ENCODE measurements at places on chromosomes 7 and 10. TPM values are rescaled to one million over a fixed set of nuclear protein-coding genes. Genes with fewer than 3 reads are reported as not detected.

Gene CSTF2T
- total RNA-seq = 21.3 TPM

Gene PRKCQ
- total RNA-seq = 0.16 TPM

DNA sequence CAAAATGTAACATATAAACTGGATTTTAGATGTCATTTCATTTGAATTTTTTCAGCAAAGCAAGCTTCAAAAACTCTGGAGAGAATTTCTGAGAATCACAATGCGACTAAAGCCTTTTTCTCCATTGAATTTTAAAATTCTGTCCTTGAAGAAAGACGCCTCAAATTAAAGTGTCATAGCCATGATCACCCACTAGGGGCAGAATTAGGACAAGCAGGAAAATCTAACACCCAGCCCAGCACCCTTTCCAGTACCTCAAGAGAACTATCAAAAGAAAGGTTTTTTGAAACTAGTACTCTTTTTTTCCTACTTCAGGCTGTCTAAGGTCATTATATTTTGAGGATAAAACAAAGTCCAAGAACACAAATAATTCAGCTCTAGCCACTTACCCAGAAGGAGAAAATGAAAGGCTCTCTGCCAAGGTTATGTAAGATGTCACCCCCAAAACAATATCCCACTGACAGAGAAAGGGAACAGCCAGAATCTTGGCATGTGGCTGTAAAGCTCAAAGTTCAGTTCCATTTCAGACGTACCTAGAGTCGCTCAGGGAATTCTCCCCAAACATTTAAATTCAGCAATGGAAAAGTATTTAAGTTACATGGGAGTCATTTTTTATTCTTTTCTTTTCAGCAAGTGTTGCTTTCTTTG, 299.4 kb downstream of the SNX13 start:
- DNase-seq = no peak

DNA sequence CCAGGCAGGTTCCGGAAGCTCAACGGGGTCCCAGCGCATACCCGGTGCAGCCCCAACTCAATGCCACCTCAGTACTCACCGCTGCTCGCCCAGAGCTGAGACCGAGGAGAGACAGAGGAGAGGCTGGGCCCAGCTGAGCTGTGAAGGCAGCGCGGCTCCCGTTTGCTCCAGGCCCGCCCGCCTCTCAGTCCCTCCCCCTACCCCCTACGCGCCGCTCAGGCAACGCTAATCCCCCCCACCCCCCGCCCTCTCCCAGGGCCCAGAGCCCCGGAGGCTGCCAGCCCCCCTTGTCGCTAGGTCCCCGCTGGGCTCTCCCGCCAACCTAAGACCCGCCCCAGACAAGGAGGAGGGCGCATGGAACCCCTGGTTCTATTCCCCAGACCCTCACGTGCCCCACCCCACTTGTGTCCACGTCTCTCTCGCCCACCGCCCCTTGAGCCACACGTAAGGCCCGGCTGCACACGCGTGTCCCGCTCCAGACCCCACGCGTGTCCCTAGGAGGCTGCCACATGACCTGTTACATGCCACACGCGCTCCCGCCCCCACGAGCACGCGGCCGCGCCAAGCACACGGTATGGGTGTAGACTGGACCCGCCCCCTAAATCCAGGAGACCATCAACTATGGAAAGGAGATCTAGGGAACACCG, at the start of gene PSD:
Gene PSD, minus strand, starts transcription at position 164 of the 647 bp plus-strand sequence. CDS start 1,747 bp downstream, outside the sequence.
- DNase-seq = no peak

Gene KRIT1
- 22.7 TPM for total RNA-seq

- DNase-seq = peak; percentile 82
Measured at GRCh38 chr7:135320268-135320667, 86.6 kb downstream of the STRA8 start.

Gene CNPY1
- total RNA-seq = not detected

GRCh38 chr7:6453734-6454133, 6.0 kb upstream of the DAGLB start:
- DNase-seq = no peak

GRCh38 chr10:87991946-87992345, 128.5 kb downstream of the PTEN start:
- no peak for DNase-seq

DNA sequence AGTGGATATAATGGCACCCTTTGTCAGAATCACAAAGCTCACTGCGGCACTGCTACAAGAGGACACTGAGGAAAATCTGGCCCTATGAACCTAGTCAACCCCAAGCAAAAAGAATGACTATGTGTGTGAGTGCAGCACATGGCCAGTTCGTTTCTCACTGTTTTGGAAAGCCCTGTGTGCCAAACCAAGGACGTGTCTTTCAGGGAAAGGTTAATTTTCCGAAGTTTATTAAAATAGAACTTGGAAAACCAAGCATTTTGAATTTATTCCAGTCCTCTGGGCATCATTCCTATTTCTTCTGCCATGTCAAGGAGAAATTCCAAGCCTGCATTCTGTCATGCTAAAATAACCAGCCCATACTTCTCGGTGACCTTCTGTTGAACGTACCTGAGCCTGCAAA, 471.8 kb downstream of the PLXDC2 start:
- DNase-seq = no peak

GRCh38 chr7:123271231-123271630, 71.5 kb upstream of the SLC13A1 start:
- no peak for DNase-seq

- no peak for DNase-seq
Measured at GRCh38 chr7:140423501-140423900, 19.6 kb downstream of the RAB19 start.

DNA sequence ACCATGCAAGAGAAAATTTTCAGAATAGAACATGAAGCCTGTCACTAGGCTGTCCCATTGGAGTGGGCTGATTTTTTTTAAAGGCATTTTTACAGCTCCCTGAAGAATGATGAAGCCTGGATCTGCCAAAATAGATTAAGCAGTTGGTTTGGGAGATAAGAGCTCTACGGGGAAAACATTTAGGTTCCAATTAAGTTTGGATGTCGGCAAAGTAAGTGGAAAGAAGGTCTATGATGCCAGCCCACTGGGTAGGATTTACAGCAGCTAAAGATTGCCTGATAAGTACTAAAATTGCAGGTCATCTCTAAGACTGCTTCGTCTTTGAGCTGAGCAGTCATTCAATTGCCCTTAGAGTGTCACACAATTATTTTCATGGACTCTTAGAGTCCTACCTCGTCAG, 939.2 kb upstream of the CELF2 start:
- DNase-seq = no peak

Gene TMEM196
- total RNA-seq = not detected

GRCh38 chr10:17273403-17273802, 45.4 kb downstream of the VIM start:
- DNase-seq = no peak

DNA sequence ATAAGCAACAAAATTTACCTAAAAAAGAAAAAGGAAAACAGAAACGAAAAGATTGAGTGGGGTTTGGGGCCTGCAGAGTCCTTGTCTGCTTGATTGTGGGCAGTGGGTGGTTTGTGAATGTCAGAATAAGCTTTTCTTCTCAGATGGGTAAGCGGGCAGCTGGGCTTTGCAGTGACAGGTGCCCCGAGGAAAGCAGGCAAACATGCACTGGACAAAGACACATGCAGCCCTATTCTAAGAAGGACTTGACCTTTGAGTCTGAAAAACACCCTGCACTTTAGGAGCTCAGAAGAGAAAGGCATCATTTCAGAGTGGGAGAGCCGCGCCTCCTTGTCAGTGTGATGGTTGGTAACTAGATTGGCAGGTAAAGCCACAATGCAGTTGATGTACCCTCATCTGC, 562.7 kb downstream of the PTPRN2 start:
- no peak for DNase-seq

Gene AGAP5
- 2.6 TPM for total RNA-seq

DNA sequence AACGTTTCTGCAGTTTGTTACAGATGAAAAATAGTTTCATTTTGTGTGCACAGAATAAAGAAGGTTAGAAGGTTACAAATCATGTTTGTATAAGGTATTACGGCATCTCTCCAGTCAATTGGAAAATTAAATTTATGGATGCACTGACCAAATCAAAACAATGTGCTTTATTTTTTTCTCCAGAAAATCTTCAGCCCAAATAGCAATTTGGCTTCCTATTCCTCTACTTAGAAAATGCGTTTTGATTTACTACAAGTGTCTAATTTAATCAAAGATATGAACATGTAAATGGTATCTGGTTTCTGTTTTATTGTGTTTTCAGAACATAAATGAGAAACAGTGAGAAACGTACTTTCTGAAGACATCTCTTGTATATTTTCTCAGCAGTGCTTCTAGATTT, 63.4 kb downstream of the AGMO start:
- DNase-seq = no peak

DNA sequence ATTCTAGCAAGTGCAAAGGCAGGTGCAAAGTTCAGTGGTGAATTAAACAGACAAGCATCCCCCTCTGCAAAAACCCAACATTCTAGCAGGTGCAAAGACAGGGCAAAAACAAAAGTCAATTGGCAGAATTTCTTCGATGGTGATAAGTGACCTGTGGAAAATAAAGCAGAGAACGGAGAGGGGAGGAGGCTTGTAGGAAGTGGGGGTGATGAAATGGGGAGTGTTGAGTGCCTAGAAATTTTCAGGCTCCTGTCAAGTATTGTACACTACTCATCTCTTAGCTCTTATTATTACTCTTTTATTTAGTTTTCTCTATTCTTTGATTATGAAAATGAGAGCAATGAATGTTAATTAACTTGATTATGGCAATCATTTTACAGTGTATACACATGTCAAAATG, 2.4 kb upstream of the CD36 start:
- DNase-seq = no peak

DNA sequence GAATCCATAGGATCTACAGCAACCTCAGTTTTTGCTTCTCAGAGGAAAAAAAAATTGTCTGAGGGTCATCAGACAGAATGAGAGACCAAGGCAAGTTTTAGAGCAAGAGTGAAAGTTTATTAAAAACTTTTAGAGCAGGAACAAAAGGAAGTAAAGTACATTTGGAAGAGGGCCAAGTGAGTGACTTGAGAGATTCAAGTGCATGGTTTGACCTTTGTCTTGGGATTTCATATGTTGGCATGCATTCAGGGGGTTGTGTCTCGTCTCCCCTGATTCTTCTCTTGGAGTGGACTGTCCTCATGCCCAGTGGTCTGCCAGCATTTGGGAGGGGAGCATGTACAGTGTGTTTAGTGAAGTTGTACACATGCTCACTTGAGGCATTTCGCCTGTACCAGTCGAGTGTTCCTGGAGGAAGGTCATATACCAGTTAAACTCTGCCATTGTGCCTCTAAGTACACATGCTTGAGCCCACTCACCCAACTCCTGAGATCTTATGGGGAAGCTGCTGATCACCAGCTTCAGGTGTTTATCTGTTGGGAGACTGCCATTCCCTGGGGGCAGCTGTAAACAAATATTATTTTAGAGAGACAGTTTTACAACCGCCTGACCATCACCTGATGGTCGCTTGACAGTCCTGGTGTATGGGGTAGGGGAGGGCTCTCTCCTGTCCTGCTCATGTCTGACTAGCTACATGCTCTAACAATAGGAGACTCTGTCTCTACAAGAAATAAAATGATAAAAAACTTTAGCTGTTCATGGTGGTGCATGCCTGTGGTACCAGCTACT, 109.4 kb downstream of the EEPD1 start:
- no peak for DNase-seq

GRCh38 chr7:158617737-158618128, 30.1 kb upstream of the PTPRN2 start:
- no peak for DNase-seq

DNA sequence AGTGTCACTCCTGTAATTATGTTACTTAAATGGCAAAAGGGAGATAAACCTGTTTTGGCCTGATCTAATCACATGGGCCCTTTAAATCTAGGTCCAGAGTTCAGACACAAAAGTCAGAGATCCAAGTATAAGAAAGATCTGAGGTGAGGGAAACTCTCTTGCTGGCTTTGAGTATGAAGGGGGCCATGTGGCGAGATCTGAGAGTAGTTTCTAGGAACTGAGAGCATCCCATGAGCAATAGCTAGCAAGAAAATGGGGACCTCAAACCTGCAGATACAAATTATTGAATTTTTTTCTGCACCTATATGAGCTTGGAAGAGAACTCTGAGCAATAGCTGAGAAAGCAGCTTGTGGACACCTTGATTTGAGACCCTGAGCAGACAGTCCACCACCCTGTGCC, 27.6 kb downstream of the ANKRD7 start:
- DNase-seq = no peak

GRCh38 chr7:116715077-116715476, 43.1 kb downstream of the MET start:
- DNase-seq = no peak

DNA sequence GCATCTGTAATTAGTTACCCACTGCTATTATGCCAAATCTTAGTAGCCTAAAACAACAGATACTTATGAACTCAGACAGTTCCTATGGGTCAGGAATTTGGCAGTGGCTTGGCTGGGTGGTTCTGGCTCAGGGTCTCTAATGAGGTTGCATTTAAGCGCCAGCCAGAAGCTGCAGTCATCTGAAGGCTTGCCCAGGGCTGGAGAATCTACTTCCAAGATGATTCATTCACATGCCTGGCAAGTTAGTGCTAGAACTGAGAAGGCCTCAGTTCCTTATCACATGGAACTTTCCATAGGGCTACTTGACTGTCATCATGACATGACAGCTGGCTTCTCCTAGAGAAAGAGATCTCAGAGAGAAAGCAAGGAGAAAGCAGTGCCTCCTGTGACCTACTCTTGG, 121.3 kb downstream of the AVL9 start:
- DNase-seq = peak; percentile 68

Gene MBLAC1
- total RNA-seq = 2.1 TPM

GRCh38 chr10:71881647-71882355, 30.8 kb upstream of the PSAP start:
- no peak for DNase-seq

DNA sequence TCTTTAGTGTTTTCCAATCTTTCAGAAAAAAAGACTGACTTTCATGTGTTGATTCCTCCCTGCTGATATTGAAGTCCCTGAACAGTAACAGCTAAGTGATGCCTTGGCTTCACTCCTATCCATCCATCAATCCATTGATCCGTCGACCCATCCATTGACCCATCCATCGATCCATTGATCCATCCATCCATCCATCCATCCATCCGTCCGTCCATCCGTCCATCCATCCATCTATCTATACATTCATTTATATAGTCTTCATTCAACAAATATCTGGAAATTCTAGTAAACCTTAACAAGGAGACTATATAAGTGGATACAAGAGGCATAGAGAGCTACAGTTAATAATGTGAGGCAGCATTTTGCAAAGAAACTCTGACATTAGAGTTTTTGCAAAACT, 21.6 kb upstream of the LAMB1 start:
- DNase-seq = no peak

- DNase-seq = no peak
Measured at GRCh38 chr10:17787087-17787961, 21.8 kb upstream of the MRC1 start.

Gene TBXAS1
- total RNA-seq = 6.0 TPM

DNA sequence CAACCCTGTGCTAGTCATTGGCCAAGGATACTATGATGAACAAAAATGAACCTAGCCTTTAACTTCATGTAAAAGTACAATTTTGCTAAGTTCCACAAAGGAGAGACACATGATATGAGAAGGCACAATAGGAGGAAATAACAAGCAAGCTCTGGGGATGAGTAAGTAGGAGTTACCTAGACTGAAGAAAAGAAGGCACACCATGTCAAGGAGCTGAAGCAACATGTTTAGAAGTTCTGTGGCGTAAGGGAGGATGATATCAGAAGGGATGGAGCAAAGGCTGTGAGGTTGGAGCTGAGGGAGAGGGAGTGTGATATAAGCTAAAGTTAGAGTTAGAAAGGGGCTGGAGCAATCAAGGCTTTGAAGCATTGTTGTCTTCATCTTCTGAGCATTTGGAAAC, 25.6 kb downstream of the KIFBP start:
- DNase-seq = no peak

Gene DOCK4
- 16.8 TPM for total RNA-seq

Measured in Right ventricle myocardium inferior (tissue), 1 donor.